Stimulated activated CD8-positive, alpha-beta memory T cell treated with anti-CD3 and anti-CD28 coated beads, Interleukin-2, amount 100 ng/mL, for 1 hour (primary cell): ENCODE measurements at places on chromosomes 7 and 10.

- DNase-seq, result no peak
These were observed 123.2 kb downstream of the HERPUD2 start for GRCh38 chr7:35571611-35572240.

- no peak for DNase-seq
These were observed 11.3 kb upstream of the SGPL1 start for GRCh38 chr10:70804421-70804808.

DNA sequence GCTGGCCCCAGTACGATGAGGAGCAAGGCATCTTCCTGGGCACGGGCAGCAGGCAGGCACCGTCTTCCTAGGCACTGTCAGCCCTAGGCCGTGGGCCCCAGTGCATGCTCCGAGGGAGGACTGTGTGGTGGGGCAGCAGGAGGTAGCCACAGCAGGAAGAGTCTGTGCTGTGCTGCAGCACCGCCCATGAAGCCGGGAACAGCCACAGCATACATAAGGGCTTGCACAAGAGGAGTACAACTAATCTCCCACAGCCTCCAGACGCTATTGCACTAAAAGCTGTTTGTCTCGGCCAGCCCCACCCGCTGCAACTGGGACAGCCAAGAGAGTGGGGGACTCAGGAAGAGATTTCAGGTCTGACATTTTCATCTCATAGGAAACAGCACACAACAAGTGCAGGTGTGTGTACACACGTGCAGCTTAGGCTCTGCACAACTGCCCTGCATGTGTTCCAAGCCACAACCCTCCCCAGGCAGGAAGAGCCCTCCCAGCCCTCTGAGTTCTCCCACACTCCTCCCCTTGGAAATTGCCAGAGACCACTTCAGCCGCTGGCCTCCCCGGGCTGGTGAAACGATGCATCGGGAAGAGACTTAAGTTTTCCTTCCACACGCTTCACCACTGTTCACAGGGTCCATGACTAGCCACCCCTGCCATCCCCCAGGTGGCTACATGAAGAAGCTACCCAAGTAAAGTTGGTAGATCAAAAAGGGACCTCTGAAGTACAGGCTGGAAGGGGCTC, 88.1 kb upstream of the DDC start:
- DNase-seq, result no peak

DNA sequence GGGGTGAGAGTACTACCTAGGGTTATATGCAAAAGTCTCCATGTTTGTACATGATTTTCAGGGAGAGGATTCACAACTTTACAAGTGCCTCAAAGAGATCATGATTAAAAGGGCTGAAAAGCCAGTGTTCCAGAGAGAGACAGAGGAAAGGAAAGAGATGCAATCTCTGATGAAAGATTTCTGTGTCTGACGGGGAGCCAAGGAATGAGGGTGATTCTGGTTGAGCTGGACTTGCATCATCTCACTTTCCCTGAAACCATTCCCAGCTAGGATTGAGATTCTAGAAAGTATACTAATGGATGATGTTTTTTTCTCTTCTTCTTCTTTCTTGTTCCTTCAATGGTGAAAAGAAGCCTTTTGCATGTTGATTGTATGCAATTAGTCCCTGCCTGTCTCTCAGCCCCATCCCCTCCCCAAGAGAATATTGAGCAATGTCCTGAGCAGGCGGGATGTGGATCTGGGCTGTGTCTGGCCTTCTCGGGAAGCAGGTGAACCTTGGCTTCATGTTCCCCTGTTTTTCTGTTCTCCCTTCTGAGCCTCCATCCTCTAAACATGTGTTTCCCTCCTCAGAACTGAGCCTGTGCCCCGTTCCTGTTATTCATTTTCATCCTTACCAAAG, 186.1 kb downstream of the ZNF365 start:
- DNase-seq, result no peak
